ENCODE measurements at places on chromosomes 11 and 22.
A peak's percentile ranks its signal among the peaks of the same experiment; 100 is the strongest.

GRCh38 chr11:92841719-92842118, 127.7 kb upstream of the MTNR1B start:
- no peak for DNase-seq
- no peaks in the 10 kb centered on the region for H3K27me3 ChIP-seq
- H3K4me1 ChIP-seq, result no peaks in the 10 kb centered on the region
- H3K27ac ChIP-seq, result no peak overlapping the region

GRCh38 chr11:78048561-78048960, 15.1 kb upstream of the THRSP start:
- H3K36me3 ChIP-seq, result no peaks in the 10 kb centered on the region
- H3K27ac ChIP-seq, result no peak overlapping the region
- no peak overlapping the region for H3K4me3 ChIP-seq

DNA sequence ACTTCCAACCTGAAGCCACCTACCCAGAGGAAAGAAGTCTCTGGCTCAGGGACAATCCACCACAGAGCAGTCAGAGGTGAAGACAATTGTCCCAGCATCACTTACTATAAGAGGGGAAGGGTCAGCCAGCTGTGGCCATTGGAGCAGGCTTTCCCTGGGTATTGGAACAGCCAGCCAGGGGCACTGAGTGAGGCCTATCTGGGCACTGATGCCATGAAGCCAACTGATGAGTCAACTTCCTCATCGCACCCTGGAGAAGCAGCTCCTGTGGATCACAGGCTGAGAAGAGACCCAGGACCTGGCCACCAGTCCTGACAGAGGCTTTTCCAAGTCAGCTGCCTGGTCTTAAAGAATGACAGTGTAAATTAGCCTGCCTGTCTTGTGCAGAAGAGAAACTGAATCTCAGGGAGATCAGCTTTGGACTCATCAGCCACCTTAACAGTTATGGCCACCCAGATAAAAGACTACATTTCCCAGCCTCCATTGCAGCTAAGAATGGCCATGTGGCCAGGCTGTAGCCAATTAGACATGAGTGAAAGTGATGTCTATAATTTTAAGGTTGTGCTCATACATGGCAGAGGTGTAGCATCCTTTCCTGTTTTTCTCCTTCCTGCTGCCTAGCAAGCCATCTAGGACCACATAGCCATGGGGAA, 19.0 kb downstream of the CHST1 start:
- DNase-seq, result no peak
- H3K4me1 ChIP-seq, result no peaks in the 10 kb centered on the region
- no peaks in the 10 kb centered on the region for H3K27me3 ChIP-seq
- H3K4me3 ChIP-seq, result no peak overlapping the region

GRCh38 chr11:107851704-107852310, 6.8 kb downstream of the SLC35F2 start:
- no peaks in the 10 kb centered on the region for H3K36me3 ChIP-seq
- no peaks in the 10 kb centered on the region for H3K4me1 ChIP-seq
- no peak overlapping the region for H3K4me3 ChIP-seq
- H3K27ac ChIP-seq, result no peak overlapping the region
- no peaks in the 10 kb centered on the region for H3K27me3 ChIP-seq

DNA sequence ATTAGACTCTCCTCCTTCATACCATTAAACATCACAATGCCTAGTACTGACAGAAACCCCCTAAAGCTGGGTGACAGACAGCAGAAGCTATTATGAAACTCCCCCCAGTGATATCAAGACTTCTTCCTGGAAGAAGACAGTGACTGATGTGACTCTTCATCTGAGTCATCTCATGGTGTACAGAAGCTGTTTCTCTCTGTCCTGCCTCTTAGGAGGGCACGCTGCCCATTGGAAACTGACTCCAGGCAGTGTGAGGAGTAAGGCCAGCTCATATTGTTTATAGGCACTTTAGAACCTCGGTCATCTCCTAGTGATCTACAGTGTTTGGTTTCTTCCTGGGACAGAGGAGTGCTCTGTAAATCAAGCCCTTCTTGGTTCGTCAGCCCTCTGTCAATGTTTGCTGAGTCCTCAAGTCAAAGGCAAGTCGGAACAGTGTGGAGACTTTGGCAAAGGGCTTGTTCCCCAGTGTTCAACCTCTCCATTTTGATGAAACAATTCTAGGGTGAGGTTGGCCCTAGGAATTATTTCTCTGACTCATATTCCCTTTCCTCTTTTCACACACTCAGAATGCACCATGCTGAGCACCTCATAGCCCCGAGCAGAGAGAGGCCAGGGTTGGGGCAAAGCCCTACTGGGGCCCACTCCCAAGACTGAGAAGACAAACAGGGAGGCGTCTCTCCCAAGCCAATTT, 172.5 kb upstream of the TMEM45B start:
- no peaks in the 10 kb centered on the region for H3K36me3 ChIP-seq
- no peak overlapping the region for H3K4me3 ChIP-seq
- no peak overlapping the region for H3K27ac ChIP-seq
- no peaks in the 10 kb centered on the region for H3K27me3 ChIP-seq
- no peak for DNase-seq
- no peaks in the 10 kb centered on the region for H3K4me1 ChIP-seq

GRCh38 chr11:116110802-116111201, 606.6 kb upstream of the CADM1 start:
- no peaks in the 10 kb centered on the region for H3K27me3 ChIP-seq
- DNase-seq, result no peak
- H3K27ac ChIP-seq, result no peak overlapping the region
- no peaks in the 10 kb centered on the region for H3K36me3 ChIP-seq
- no peak overlapping the region for H3K4me3 ChIP-seq

DNA sequence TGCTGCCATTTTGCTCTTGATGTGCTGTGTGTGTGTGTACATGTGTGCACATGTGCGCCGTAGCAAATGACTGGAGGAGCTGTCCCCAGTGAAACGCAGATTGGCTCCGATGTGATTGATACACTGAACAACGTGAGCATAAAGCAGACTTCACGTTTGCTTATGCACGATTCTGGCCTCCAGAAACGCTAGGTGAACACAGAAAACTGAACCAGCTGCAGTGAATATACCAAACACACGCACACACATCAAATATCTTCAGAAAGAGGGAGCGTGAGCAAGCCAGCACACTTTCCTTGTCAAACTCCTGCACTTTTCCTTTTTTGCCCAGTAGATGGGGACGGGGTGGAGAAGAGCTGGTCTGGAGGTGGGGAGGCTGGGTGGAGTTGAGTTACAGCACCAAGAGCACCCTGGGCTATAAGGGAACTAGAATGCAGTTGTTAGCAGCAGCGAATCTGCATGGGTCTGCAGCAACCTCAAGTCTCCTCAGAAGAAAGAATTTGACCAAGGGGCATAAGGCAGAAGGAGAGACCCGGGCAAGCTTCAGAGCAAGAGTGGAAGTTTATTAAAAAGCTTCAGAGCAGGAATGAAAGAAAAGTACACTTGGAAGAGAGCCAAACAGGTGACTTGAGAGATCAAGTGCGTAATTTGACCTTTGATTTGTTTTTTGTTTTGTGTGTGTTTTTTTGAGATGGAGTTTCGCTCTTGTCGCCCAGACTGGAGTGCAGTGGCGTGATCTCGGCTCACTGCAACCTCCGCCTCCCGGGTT, 77.8 kb upstream of the CADM1 start:
- no peaks in the 10 kb centered on the region for H3K36me3 ChIP-seq
- no peak overlapping the region for H3K4me3 ChIP-seq
- no peak for DNase-seq
- no peak overlapping the region for H3K27ac ChIP-seq
- H3K27me3 ChIP-seq, result no peaks in the 10 kb centered on the region
- no peaks in the 10 kb centered on the region for H3K4me1 ChIP-seq

DNA sequence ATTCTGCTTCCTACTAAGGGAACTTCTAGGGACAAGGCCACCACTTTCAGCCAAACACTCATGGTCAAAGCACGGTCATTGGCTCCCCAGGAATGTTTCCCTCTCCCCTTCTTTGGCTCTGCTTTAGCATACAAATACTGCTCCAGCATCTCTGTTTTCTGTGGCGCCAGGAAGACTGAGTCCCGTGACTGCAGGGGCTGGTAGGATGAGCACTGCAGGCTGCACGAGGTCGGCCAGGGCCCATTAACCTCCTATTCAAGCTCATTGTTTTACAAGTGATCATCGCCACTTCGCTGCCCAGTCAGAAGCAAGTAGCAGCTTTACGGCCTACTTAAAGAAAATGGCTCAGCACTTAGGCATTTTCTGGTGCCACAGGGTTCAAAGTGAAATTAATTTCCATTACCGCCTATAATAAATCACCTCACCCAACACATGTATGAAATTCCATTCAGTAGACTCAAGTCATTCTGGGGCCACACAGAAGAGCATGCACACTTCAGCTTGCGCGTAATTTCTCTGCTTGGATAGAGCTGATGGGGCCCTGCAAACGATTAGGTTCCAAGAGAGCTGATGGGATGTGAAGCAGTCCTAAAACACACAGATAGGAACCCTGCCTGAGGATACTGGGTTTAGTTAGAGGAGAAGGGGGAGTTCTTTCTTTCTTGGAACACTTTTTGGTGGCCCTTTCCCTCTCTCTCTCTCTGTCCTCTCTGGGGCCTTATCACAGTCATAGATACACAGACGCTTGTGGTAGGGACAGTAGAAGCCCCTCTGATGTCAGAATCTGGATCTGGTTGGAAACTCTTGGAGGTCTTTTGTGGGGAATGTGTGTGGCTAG, 173.7 kb downstream of the KIF18A start:
- no peak for DNase-seq
- no peaks in the 10 kb centered on the region for H3K36me3 ChIP-seq
- no peaks in the 10 kb centered on the region for H3K4me1 ChIP-seq
- no peak overlapping the region for H3K27ac ChIP-seq
- no peak overlapping the region for H3K4me3 ChIP-seq

DNA sequence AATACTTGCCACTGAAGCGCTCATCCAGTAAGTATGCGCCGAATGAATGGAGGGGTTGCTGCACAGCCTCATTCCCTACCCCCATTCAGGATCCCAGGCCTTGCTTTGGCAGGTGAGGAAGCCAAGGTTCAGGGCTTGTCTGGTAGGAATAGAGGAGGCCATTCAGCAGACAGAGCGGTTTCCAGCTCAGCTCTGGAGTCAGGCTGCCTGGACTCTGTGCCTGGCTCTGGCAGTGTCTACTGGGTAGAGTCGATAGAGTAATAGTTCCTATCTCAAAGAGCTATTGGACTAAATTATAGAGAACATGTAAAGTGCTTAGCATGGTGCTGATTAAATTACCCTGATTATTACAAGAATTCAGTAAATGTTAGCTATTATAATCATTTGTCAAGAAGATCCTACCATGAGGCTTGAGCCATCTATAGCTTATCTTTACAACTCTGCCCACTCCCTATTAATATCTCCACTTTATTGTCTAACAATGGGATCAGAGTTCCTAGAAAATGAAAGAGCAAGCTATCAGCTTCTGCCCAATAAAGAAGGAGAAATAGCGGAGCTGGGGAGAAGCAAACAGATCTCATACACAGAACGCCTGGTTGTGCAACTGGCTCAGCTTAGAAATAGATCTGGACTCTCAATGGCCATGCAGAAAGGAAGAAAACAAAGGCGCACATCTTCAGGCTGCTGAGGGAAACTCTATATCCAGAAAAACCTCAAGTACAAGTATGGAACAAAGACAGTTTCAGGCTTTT, 6.6 kb upstream of the SNX32 start:
- no peak for DNase-seq
- H3K36me3 ChIP-seq, result no peaks in the 10 kb centered on the region

DNA sequence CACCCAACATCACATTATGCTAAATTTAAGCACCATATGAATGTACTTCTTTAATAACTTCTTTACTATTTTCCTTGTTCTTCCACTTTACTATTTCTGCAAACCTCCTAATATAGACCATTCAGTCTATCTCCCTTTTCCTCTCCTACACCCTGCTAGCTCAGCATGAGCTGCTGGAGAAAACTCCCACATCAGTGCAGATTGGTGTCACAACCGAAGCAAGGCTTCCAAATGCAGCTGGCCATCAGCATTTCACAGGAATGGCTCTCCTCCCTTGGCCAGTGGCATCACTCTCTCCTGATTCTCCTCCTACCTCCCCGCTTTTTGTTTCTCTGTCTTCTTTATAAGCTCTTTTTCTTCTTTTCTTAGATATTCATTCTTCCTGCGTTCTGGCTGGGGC, 118.7 kb upstream of the ZC3H12C start:
- H3K27me3 ChIP-seq, result no peaks in the 10 kb centered on the region
- H3K36me3 ChIP-seq, result no peaks in the 10 kb centered on the region
- peaks cover 3% of the 10 kb centered on the region for H3K4me1 ChIP-seq

DNA sequence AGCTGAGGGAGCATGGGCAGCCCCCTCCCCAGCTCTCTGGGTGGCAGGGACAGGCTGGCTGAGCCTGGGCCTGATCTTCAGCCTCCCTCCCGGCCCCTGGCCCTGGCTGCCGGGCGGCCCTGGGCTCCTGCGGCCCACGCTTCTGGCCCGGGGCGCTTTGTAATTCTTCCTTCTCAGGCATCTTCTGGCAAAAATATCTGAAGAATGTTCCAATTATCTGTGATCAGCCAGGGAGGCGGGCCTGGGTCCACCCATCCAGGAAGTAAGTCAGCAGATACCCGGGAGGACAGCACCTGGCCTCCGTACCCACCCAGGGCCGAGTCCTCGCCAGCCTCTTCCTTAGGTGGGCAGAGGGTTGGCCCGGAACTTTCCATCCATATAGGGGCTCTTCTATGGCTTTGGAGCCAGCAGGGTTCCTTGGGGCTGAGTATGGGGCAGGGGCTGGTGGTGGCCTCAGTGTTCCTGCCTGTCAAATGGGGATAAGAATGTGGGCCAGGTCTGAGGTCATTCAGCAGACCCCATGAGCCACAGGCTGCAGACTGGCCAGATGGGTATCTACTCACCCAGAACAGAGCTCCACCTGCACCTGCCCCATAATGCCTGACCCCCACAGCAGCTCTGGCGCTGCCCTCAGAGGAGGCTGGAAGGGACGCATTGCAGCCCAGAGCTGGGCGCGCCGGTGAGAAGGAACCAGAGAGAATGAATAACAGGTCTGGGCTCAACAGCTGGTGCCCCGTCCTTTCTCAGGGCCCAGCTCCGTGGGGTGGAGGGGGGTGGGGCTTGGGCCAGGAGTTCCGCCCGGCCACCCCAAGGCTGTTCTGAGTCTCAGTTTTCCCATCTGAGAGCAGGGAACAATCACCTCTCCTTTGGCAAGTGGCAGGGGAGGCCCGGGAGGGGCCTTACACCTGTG, 16.2 kb downstream of the WNT7B start:
- no peaks in the 10 kb centered on the region for H3K36me3 ChIP-seq
- no peaks in the 10 kb centered on the region for H3K27me3 ChIP-seq
- no peak overlapping the region for H3K27ac ChIP-seq
- H3K4me3 ChIP-seq, result no peak overlapping the region
- no peak for DNase-seq

DNA sequence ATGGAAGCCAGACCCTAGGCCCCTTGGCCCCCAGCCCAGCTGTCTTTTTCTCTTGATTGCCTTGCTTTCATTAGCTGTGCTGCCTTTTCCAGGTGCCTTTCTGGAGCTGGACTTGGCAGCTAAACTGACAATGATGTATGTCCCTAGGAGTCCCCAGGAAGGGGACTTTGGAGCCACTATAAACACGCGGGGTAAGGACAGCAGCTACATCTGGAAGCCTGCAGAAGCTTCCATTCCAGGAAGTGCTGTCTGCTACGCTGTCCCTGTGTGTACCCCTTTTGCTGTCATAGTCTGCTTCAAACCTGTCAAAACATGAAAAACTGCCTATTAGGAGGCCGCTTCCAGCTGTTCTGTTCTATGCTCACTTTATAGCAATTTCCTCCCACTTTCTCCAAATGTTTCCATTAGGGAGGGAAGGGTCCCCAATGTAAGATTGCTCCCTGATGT, 153.3 kb upstream of the RAG2 start:
- no peak for DNase-seq
- H3K27me3 ChIP-seq, result no peaks in the 10 kb centered on the region
- no peaks in the 10 kb centered on the region for H3K4me1 ChIP-seq
- H3K4me3 ChIP-seq, result no peak overlapping the region

- DNase-seq, result no peak
- H3K27ac ChIP-seq, result peak overlapping the region; percentile 27
- peaks cover 44% of the 10 kb centered on the region for H3K4me1 ChIP-seq
- no peaks in the 10 kb centered on the region for H3K36me3 ChIP-seq
Observed at GRCh38 chr22:42907404-42908373, 50.6 kb upstream of the ARFGAP3 start.

Data from ovary (tissue), 10 donors.